HFFc6 (cell line): ENCODE measurements at places on chromosomes 6 and 20. TPM values are rescaled to one million over a fixed set of nuclear protein-coding genes. Genes with fewer than 3 reads are reported as not detected.

- no peak for DNase-seq
Observed at GRCh38 chr20:25083141-25083772, 1.3 kb upstream of the VSX1 start.

GRCh38 chr6:138991206-138991605, 3.2 kb upstream of the REPS1 start:
- no peak for DNase-seq

- DNase-seq: no peak
Observed at GRCh38 chr6:169145496-169145895, 108.2 kb downstream of the THBS2 start.

DNA sequence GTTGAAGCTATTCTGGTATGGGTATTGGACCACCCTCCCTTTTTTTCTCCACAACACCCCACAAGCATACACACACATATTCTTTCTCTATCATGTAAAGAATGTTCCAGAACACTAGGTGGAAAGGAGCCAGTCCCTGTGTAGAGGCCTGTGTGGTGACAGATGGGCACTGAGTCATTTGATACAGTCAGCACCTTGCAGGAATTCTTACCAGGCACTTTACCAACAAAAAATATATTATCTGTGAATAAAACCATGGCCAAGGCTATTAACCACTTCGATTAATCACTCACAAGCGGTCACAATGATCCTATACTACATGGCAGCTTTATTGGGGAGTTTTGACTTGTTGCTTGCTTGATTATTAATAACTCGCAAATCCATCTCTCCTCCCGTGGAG, 149.5 kb downstream of the BFSP1 start:
- DNase-seq: no peak

GRCh38 chr6:113412589-113413357, 444.4 kb upstream of the MARCKS start:
- no peak for DNase-seq

DNA sequence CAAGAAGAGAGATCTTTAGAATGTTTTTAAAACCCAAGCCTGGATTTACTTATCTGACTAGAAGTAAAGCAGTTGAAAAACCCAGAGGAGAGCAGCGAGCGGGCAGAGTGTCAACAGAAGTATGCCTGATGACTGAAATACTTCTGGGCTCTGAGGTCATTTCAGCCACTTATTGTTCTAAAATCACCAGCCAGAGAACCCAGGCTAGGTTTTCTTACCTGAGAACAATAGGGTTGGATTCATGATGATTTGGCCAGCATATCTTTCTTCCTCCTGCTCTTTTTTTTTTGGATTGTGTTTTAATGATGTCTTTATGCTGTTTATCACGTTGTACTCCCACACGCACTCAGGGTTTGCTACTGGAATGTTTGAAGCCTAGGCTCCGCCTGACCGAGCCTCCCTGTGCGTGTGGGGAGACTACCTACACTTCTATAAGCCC, 63.0 kb upstream of the KIF25 start:
- DNase-seq: no peak

GRCh38 chr20:17782768-17783167, 83.0 kb downstream of the BANF2 start:
- DNase-seq: no peak

- no peak for DNase-seq
Observed at GRCh38 chr20:13105039-13105438, 96.3 kb downstream of the SPTLC3 start.

GRCh38 chr20:37163832-37164554, 15.1 kb upstream of the RPN2 start:
- DNase-seq: no peak

DNA sequence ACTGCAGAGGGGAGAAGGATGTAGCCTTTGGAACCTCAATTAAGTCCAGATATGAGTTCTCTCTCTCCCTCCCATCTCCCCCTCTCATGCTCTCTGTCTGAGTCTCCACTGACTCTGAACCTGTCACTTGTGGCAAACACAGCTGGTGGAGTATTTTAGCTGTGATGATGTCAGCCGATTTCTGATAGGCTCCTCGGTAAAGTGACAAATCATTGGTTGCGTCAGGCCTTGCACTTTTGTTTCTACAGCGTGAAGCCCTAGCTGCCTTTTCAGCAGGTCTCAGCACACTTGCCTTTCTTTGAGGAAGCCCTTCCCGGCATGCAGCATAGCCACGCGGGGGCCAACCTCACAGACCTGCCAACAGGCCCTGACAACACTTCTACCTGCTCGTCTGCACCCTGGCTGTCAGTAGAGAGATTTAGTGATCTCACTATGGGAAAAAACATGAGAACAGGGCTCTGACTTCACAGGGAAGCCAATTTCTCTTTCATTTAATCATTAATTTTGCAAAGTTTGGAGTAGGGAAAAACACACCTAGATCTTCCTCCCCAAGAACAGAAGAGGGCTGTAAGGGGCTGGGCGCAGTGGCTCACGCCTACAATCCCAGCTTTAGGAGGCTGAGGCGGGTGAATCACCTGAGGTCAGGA, 84.4 kb downstream of the GMPR start:
- peak; percentile 87 for DNase-seq

- DNase-seq: no peak
Observed at GRCh38 chr6:15921243-15921642, 207.6 kb upstream of the MYLIP start.

- DNase-seq: no peak
Observed at GRCh38 chr6:136492409-136492808, 57.8 kb downstream of the MAP7 start.

- DNase-seq: no peak
Observed at GRCh38 chr20:20859510-20859909, 147.1 kb upstream of the RALGAPA2 start.

GRCh38 chr6:112021691-112022310, 32.1 kb upstream of the CCN6 start:
- DNase-seq: no peak

DNA sequence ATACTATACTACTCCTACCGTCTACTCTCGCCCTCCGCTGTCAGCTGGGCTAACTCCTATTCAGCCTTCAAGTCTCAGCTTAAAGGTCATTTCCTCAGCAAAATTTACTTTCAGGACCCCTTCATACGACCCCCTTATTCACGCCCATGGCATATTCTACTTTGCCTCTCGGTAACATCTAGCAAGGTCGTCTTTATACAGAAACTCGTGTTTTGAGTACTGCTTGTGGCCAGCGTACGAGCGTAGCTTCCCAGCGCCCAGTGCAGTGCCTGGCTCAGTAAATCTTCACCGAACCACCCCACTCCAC, 546 bp downstream of the CRNKL1 start:
- no peak for DNase-seq

DNA sequence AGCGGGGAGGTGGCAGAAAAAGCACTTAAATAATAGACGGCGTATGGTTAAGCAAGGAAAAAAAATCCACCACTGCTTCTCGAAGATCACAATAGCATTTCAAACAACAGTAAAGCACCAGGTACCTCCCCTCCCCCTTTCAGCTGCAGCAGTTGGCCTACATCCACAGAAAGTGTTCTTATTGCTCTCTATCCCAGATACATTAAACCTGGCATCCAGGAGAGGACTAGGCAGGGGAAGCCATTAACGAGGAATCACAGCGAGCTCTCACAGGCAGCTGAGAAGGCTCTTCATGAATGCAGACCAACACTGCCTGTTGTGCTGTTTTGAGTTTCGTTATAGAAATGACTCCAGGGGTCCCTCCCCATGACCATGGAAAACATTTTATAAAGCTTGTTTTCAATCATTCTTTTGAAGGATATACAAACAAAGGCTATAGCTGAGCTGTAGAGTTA, 11.8 kb downstream of the FYN start:
- no peak for DNase-seq

- DNase-seq: no peak
Observed at GRCh38 chr20:12882832-12883506, 125.8 kb upstream of the SPTLC3 start.

GRCh38 chr6:143233554-143234285, 173.0 kb downstream of the AIG1 start:
- no peak for DNase-seq

Gene LY6G5C
- 2.2 to 4.0 TPM (median 3.1 TPM) in 3 replicates for total RNA-seq

Gene C4A
- 2.0 to 3.2 TPM (median 2.7 TPM) in 3 replicates for total RNA-seq

Gene MYCT1
- 0.24 to 1.6 TPM (median 1.3 TPM) in 3 replicates for total RNA-seq

Gene PTPRT
- not detected in 3 replicates for total RNA-seq

Gene C6orf58
- not detected in 3 replicates for total RNA-seq

Gene TLDC2
- total RNA-seq: 0.17 to 0.60 TPM (median 0.24 TPM) in 3 replicates

Gene CYP21A2
- total RNA-seq: 0.27 TPM in 1 of 3 replicates, not detected in the others

Gene MAP7
- 0.23 and 0.60 TPM in 2 replicates for total RNA-seq

Gene BPI
- total RNA-seq: not detected in 3 replicates

Gene ADTRP
- total RNA-seq: 0.61 to 0.94 TPM (median 0.66 TPM) in 3 replicates

Gene RSPO3
- total RNA-seq: not detected in 2 replicates

Gene TSPO2
- not detected in 3 replicates for total RNA-seq

Gene MYBL2
- 8.9 to 19.9 TPM (median 17.6 TPM) in 3 replicates for total RNA-seq
